Stimulated activated CD8-positive, alpha-beta memory T cell treated with anti-CD3 and anti-CD28 coated beads, Interleukin-4, amount 100 ng/mL, for 48 hours (primary cell): ENCODE measurements at places on chromosomes 7 and 10.
A peak's percentile ranks its signal among the peaks of the same experiment; 100 is the strongest.

DNA sequence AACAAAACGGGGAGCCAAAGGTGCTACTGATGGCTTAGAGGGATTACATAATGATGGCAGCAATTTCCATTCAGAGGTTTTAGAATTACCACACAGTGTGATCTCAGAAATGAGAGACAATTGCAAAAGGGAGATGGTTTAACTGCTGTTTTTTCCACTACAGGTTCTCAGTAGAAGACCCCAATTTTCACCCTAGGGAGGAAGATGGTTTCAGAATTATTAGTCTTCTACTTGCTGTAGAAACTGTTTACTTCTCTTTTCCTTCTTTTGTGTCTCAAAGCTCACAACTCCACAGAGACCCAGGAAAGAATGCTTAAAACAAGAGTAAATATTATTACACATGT, 226.5 kb downstream of the INHBA start:
- DNase-seq, result no peak

- no peak for DNase-seq
Observed at GRCh38 chr10:86287110-86287793, 79.3 kb downstream of the GRID1 start.

GRCh38 chr7:139482662-139483466, 609 bp downstream of the KLRG2 start:
- DNase-seq, result peak; percentile 34

DNA sequence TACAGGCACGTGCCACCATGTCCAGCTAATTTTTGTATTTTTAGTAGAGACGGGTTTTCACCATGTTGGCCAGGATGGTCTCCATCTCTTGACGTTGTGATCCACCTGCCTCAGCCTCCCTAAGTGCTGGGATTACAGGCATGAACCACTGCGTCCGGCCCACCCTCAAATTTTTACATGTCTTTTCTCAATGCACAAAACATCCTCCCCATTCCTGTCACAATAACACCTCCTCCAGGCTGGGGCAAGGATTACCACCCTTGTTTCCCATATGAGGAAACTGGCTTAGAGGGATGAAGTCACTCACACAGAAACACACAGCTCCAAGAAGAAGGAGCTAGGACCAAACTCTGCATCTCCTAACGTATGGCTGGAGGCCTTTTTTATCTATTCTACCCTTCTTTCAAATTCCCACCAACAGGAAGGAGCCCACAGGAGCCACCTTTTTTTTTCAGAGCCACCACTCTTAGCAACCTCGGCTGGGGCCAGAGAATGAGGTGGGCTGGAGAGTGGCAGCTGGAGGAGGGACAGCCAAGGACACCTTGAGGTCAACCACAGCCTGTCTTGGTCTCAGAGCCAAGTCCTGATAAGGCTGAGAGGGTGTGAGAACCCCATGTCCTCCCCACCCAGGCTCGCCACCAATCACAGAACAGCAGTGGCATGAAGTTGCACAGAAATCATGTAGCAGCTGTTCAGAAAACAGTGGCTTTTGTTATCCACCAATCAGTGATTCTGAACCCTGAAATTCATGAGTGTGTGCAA, 113.1 kb upstream of the PDLIM1 start:
- no peak for DNase-seq

- DNase-seq, result no peak
Observed at GRCh38 chr10:131700506-131700905, 200.3 kb upstream of the PPP2R2D start.

GRCh38 chr10:45526309-45526905, 146.2 kb downstream of the ZFAND4 start:
- no peak for DNase-seq

GRCh38 chr10:44992070-44992731, 8.5 kb upstream of the ZNF22 start:
- peak; percentile 14 for DNase-seq

GRCh38 chr7:8829100-8829499, 395.7 kb downstream of the NXPH1 start:
- no peak for DNase-seq

- DNase-seq, result no peak
Observed at GRCh38 chr10:96743988-96744585, 23.8 kb upstream of the PIK3AP1 start.

DNA sequence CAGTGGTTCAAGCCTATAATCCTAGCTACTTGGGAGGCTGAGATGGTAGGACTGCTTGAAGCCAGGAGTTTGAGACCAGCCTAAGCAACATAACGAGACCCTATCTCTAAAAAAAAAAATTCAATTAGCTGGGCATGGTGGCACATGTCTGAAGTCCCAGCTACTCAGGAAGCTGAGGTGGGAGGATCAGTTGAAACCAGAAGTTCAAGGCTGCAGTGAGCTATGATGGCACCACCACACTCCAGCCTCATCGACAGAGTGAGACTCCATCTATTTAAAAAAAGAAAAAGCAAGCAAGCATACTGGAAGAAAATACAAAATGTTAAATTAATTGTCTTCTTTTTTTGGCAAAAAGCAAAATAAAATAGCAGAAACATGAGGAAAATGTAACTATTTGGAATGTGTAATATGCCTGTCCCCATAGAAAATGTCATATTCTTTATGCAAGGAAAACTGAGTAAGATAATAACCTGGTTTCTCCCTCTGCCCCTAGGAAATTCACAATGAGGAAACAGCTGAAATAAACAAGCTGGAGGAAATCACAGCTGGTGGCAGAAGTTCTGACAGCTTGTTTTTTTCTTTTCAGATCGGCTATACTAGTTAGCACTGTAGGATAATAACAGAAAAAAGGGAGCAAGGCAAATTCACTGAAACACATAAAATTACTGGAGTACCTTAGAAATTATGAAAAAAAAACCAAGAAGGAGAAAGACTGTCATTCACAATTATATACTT, 48.5 kb downstream of the HERPUD2 start:
- no peak for DNase-seq

GRCh38 chr7:90804370-90804769, 208.2 kb downstream of the CDK14 start:
- no peak for DNase-seq

- DNase-seq, result no peak
Observed at GRCh38 chr10:109029870-109030269, 893.4 kb downstream of the XPNPEP1 start.

DNA sequence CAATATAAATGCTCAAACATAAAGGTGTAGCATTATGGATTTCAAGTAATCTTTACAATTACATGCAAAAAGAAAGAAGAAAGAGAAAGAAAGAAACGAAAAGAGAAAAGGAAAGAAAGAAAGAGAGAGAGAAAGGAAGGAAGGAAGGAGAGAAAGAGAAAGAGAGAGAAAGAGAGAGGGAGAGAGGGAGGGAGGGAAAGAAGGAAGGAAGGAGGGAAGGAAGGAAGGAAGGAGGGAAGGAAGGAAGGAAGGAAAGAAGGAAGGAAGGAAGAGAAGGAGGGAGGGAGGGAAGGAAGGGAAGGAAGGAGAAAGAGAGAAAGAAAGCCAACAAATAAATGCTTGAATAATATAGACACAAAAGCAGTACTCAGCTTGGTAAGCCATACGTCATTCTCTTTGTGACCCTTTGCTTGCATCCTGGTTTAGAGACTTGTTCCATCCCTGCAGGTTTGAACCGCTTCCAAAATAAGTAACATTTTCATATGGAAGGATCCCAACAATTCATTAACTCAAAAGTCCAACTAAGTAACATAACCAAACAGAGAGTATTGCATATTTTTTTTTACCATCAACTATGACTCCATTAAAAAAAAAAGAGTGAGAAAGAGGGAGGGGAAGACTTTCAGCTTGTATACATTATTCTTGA, 95.8 kb downstream of the SEMA3D start:
- DNase-seq, result no peak

DNA sequence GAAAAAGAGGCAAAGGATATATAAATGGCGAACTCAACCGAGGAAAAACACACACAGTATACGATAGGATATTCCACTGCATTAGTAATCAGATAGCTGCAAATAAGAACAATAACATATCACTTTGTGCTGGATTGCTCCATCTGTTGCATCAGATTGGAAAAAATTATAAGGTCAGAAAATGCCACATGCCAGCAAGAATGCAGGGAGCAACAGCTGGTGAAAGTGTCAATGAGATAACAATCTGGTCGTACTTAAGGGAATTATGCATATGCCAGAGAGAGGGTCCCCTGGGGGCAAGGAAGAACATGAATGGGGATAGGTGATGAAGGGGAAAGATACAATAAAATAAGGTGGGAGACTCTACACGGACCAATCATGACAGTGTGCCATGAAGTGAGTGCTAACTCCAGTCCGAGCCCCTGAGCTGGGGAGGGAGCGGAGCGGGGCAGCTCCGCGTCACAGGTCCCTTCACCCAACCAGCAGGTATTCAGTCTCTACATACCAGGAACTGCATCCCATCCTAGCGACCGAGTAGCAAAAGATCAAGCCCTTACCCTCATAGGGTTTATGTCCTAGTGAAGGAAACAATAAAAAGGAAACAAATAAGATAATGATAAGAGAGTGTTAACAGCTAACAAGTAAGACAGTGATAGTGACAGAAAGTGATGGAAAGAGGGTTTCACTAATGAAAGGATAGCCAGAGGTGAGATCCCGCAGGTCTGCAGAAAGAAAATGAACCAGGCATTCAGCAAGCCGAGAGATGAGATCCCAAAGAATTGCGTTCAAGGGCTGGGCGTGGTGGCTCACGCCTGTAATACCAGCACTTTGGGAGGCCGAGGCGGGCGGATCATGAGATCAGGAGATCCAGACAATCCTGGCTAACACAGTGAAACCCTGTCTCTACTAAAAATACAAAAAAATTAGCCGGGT, 9.4 kb downstream of the MPP7 start:
- DNase-seq, result no peak

GRCh38 chr10:8349610-8350249, 295.2 kb downstream of the GATA3 start:
- no peak for DNase-seq

DNA sequence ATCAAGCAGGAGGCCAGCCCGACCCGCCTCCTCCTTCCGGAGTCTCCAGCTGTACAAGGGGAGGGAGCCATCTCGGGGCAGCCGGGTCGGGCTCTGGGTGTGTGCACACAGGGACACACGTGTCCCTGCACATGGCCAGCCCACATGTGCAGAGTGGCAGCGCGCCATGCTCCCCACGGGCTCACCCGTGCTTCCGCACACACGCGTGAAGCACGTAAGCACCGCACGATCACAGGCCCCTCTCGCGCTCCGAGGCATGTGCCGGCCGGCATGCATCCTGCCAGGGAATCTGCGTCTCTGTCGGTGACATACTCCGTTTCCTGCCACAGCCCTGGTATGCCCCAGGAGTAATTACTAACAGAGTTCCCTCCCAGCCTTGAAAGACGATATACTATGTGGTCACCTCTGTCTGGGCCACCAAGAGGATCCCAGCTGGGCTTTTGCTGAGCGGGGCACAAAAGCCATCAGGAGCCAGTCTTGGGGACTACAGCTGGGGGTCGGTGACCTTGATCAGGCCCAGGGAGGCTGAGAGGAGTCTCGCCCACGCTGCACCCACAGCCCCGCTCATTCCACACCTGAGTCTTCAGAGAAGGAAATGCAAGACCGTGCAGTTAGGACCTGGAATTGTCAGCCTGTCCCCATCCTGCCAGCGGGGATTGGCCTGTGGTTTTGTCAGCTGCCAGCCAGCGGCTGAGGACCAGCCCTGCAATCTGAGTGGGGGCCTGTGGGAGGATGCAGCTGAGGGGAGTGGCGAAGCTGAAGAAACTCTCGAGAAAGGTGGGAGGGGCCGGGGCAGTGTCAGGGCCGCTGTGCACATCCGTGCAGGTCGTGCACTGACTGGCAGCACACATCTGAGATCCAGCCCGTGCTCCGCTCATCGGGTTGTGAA, 11.0 kb upstream of the LFNG start:
- peak; percentile 74 for DNase-seq

DNA sequence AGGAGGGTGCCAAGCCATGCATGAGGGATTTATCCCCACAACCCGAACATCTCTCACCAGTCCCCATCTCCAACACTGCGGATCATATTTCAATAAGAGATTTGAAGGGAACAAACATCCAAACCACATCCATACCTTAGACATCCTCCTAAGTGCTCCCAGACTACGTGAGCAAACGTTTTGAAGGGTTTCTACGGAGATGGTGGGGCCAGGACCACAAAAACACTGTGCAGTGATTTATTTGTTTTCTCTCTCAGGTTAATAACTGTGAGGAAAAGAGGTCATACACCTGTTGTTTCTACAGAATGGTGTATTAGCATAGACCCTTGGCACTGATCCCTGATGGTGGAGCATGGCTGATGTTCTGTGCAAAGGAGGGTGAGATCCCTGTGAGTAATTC, 277.8 kb downstream of the FRMD4A start:
- no peak for DNase-seq

DNA sequence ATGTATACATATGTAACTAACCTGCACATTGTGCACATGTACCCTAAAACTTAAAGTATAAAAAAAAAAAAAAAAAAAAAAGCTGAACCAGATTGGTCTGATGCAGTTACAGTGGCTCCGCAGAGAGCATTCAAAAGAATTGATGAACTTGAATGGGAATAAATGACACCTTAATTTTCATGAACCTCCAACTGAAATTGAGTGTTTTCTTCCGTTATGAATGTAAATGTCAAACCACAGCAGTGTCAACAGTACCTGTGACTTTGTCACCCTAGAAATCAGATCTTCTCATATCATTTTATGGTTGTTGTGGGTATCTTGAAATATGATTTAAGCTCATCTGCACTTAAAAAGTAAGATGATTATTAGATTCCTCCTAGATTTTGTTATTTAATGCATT, 32.7 kb upstream of the SRGN start:
- DNase-seq, result no peak

DNA sequence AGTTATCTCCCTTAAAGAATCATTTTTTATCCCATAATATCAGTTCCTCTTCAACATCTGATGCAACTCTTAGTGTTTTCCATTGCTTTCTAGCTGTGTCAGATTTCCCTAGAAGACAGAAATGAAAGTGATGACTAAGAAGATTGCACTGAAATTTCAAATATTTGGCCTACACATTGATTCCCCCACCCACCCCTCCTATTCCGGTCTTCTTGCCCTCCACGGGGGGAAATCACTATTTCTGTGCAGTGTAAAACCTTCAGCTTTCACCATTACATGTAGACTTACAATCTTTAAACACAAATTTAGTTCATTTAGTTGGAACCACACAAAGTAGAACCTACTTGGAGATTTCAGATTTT, 63.7 kb upstream of the IL6 start:
- no peak for DNase-seq

DNA sequence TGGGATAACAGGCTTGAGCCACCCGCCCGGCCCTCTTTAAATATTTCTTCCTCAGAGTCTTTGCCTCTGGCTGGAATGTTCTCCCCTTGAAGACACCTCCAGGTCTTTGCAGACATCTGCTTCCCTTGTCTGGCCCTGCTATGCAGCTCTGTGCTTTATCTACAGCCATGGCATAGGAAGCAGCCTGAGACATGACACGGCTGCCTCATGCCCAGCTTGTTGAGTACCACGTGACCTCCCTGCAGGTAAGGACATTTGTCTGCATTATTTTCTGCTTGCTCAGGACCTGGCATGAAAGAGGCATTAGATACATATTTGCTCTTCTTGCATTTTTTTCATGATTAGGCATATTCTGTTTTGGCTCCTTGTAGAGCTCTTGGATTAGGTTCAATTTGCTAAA, 113.8 kb upstream of the KLF6 start:
- no peak for DNase-seq
